ENCODE measurements at places on chromosomes 12 and 14.

DNA sequence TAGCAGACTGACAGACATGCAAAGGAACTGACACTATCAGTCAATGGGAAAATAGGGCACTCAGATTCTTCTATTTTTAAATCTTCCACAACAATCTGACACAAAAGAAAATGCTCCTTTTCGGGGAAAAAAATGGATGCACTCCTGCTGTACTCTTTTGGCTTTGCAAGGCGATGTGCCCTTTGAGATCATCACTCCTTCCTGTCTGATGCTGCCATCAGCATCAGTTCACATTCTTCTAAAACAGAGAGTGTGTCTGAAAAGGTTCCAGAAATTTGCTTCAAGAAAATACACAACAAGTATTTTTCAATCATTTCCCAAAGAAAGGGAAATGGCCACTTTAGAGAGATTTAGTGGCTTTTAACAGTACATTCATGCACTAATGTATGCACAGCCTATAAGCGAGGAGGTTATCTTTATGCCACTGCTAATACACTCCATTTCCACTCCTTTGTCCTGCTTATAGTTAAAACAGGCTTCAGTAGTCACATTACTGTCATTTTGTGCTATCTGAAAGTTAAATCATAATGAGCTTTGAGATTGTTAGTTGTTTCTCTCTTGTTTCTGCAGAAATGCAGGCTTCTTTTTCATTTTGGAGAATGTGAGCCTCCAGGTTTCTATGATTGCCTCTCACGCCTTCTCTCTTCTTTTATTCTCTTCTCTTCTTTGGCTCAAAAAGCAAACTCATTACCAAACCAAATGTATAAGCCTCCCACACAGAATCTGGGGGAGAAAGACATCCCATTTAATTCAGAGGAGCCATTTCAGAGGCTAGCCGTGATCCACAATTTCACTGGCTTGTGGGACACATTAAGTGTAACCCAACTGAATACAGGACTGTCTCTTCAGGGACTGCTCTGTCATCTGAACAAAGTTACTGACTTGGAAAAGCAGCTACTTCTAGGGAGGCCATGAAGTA lies 110.9 kb upstream of the CCDC196 start:
- DNase-seq = no peak

DNA sequence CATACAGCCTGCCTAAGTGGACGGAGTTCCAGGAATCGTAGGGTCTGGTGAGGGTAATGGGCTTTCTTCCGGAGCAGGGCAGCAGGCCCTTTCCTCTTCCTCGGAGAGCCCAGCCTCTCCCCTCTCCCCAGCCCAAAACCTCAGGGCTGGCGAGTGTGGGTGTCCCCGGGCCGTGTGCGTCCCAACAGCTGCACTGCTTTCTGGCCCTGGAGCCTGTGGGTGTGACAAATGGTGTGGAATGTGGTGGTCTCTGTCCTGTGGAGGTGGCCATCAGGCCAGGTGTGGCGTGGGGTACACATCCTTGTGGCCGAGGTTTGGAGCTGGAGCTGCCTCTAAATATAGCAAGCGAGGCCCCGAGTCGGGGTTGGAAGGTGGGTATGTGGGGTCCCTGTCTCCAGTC lies 8.5 kb downstream of the ORAI1 start:
- DNase-seq = no peak

DNA sequence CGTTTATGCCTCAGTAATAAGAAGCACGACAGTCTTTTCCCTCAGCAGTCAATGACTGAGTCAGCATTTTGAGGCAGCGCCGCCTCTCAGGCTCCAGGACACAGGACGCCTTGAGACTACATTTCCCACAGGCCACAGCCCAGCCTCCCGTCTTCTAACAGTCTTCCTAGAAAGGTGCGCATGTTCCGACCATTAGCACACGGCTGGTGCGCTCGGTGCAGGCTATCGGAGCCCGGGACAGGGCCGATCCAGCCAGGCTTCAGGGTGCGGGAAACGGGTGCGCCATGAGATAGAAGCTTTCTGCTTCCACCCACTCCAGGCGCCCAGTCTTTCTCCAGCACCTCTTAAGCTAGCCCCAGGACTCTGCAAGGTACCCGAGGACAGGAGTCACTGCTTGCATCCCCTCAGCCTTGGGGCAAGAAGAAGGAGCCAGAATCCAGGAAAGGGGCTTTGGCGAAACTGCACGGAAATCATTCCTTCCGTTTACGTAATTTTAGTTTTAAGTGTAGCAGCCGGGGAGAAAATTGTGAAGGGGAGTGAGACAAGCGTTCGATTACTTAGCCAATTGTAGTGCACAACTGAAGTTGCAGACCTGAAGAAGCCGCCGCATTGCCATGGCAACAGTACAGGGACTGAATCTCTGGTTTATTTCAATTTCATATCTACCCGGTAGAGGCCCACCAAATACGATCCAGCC lies 54.0 kb downstream of the ZNF641 start:
- peak; percentile 23 for DNase-seq

DNA sequence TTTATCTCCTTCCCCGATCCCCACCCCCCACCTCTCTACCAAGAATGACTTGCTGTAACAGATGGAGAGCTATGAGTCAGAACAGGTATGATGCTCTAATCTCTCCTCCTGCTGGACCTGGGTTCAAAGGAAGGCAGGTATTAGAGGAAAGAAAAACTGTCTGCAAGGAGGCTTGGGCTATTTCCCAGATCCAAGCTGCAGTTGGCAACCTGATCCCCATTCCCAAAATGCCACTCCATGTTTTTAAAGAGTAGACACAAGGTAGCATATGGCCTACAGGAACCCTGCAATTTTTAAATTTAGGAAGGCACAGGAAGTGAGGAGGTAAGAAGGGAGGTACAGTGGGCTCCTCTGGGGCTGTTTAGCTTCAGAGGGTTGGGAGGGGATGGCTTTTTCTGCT lies 33.0 kb downstream of the SRRM4 start:
- DNase-seq = no peak

DNA sequence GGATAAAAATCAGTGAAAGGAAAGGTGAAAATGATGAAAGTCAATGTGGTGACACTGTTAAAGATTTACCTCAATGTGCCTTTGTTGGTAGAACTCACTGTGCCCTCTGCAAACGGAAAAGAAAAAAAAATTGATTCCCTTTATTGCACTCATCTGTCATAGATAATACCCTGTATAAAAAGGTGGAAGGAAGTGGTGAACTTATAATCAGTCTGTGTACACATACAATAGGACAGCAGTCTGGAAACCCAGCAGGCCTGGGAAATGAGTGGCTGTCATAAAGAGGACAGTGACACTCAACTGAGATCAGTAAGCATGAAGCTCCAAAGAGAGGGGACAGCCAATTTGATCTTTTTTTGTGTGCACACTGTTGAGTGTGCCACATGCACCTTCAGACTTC lies 364.7 kb downstream of the NOVA1 start:
- no peak for DNase-seq

- DNase-seq = no peak
Measured at GRCh38 chr12:122051231-122051876, 27.2 kb upstream of the MLXIP start.

DNA sequence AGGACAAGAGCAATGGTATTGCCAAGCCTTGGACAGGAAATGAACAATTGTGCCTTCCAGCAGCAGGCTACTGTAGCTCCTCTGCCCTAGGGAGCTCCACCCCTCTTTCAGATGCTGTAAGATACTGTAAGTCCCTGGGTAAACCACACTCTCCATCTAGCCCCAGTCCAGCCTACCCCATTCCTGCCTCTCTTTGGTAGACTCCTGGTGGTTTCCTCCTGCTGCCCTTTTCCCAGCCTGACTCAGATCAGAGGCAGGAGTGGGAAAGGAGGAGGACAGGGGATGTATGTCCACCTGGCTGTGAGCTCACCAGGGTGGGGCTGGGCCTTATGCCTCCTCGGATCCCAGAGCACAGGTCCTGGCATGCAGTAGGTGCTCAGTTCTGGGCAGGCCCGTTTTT lies 174.6 kb downstream of the ESRRB start:
- no peak for DNase-seq

DNA sequence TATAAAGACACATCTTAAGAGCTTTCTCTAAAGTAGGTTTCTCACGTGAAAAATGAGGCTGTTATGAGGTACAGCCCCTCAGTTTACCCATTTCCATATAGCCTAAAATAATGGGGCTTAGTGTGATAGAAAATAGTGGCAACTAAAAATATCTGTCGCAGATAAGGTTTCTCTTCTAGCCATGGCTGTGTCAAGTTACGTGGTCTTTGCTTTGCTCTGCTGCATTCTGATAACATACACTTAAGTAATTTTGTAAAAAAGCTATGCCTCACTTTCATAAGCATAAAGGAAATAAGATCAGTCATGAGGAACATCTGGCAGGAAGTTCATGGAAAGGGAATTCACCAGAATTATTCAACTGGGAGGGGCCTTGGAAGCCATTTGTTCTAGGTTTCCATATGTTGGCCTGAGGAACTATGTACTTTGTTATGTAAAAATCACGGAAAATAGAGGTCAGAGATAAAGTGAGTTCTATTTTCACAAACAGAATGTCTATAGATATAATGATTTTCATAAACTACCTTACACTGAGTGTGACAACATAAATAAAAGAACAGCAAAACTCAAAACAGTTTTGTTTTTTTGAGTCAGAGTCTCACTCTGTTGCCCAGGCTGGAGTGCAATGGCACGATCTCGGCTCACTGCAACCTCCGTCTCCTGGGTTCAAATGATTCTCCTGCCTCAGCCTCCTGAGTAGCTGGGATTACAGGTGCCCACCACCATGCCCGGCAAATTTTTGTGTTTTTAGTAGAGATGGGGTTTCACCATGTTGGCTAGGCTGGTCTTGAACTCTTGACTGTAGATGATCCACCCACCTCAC lies 195.6 kb upstream of the KRR1 start:
- DNase-seq = no peak

Measured in CD4-positive, alpha-beta T cell (primary cell).